ENCODE measurements at places on chromosomes 1 and 21.

DNA sequence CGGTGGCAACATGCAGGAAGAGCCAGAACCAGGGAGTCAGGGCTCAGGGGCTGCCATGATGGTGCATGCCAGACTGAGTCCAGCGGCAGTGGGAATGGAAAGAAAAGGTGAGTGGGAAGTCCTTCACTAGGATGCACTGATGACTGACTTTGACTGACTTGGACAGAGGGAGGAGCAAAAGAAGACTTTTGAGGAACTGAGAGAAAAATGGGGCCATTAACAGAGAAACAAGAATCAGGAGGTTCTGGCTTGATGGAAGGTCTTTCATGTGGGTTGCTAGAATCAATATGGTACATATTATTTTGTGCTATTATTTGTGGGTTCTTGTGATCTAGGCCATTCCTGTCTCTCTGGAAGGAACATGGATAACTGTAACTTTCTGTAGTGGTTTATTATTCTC is 454.6 kb upstream of the PROX1 start:
- no peak for DNase-seq

GRCh38 chr1:966704-967300 is 520 bp downstream of the PLEKHN1 start:
- DNase-seq: no peak

DNA sequence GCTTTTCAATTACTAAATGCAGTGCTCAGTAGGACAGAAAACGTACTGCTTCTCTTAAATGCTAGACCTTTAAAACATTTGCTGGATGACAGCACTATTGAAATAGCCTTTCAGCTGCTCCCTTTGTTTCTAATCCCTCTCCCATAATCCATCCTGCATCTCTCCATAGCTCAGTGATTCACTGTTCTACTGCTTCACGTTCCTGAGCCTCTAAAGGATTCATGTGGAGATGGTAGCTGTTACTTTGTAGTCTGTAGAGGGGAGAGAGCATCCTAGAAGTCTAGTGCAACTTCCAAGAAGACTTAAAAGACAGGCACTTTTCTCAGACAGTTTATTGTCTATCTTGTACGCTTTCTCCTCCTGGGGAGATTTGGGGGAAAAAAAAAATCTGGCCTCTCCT is 51.4 kb downstream of the LRRC8B start:
- DNase-seq: no peak

- peak; percentile 35 for DNase-seq
These were observed 63.9 kb downstream of the CAPN2 start for GRCh38 chr1:223776075-223776814.

- no peak for DNase-seq
These were observed 235.3 kb downstream of the PRDM2 start for GRCh38 chr1:13935336-13935735.

DNA sequence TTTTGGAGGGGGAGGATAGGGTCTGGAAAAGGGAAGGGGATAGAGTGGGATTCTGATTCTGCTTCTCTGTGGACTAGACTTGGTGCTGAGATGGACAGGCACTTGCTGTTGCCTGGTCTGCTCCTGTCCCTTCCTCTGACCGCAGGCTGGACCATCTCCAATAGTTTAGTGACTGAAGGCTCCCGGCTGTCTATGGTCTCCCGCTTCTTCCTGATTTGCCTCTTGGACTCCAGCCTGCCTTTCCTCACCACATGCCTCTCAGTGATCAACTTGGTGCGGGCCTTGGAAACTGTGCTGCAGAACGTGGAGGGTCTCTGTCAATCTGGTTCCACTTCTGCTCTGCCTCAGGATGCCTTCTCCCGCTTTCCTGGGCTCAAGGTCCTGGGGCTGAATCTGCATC is 6.3 kb upstream of the ZSCAN20 start:
- DNase-seq: no peak

DNA sequence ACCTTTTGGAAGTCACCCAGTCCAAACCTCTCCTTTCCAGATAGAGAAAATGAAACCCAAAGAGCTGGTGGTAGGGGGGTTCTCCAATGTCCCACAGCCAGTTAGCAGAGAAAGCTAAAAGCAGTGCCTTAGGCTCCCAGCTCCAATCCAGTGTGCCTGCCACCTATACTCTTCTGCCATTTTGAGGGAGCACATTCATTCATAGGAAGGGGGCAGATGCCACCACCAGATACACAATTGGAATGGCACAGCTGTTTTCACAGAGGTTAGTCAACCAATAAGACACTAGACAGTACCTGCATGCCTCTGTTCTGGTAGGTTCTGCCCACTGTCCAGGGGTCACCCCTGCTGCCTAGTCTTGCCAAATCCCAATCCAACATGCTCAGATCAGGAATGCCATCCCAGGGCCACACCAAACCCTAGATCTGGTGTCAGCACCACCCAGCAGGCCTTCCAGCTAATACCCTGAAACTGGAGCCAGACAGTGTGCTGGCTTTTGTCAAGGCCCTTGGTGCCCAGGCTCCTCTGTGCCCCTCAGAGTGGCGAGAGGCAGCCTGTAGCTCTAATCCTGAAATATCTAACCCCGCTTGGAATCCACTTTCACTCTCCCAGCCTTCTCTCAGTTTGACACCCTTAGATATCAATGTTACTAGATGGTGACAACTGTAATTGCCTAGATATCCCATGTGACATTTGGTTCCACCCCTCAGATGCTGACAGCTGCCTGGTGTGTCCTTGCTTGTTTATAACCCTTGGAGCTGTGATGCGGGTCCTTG is 178.6 kb downstream of the TGFBR3 start:
- DNase-seq: no peak
